Choroid plexus epithelial cell (primary cell): ENCODE measurements at places on chromosomes 12 and 14.

DNA sequence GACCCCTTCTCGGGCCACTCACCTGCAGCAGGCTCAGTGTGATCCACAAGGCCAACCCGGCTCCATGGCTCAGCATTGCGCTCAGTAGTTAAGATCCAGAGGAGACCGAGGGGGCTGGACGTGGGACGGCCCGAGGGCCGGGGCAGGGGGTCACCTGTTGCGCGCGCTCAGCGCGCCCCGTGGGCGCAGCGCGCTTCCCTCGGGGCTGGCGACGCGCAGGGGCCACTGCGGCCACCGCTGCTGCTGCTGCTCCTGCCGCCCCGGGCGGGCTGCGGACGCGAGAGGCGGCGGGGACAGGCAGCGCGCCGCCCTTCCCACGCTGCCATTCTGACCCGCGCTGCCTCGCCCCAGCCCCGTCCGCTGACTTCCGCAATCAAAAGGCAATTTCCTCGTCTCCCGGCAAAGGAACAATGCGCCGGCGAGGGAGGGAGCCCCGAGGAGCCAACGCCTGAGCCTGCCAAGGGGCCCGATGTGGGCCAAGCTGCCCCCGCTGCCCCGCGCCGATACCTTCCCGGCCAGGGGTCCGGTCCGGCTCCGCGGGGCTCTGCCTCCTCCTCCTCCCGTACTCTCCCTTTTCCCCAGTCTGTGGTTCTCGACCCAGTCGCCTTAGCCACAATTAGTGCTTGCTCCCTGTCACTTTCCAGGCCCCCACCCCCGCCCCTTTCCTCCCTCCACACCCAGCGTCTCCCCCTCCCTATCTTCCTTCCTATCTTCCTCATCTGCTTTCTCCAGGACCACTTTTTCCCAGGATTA lies 27.3 kb downstream of the PTPRB start:
- DNase-seq = no peak

DNA sequence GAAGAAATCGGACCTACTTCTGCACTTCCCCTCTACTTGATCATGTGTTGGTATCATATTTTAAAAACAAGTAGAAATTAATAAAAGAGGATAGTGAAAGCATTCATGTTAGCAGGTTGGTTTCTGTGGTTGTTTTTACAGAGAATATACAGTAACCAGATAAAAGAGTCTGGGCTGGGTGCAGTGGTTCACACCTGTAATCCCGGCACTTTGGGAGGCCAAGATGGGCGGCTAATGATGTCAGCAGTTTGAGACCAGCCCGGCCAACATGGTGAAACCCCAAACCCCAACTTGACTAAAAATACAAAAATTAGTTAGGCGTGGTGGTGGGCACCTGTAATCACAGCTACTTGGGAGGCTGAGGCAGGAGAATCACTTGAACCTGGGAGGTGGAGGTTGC lies 55.9 kb downstream of the LRP6 start:
- no peak for DNase-seq

- DNase-seq = peak; percentile 31
Observed at GRCh38 chr12:57096099-57096572, 7.2 kb downstream of the NAB2 start.

DNA sequence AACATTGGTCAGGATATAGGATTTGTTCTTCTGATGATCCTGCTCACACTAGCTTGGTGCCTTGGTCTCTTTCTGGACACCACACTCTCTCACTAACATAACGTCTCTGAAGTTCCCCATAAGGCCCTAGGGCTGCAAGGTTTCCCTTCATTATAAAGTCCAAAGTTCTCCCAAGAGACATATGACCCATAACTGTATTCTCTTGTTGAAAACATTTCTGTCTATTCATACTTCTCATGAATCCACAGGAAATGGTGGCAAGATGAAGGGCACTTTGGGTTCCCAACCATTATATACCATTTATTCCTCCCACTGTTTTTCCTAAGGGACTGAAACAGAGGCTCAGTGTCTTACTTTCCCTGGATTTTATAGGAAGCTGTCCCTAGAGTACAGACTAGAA lies 37.1 kb upstream of the KITLG start:
- no peak for DNase-seq

- peak; percentile 87 for DNase-seq
Observed at GRCh38 chr14:54881235-54881760, 21.3 kb downstream of the GCH1 start.

GRCh38 chr14:79515158-79515557 lies 696.1 kb downstream of the DIO2 start:
- peak; percentile 41 for DNase-seq

GRCh38 chr12:19572920-19573558 lies 133.7 kb downstream of the AEBP2 start:
- peak; percentile 82 for DNase-seq

DNA sequence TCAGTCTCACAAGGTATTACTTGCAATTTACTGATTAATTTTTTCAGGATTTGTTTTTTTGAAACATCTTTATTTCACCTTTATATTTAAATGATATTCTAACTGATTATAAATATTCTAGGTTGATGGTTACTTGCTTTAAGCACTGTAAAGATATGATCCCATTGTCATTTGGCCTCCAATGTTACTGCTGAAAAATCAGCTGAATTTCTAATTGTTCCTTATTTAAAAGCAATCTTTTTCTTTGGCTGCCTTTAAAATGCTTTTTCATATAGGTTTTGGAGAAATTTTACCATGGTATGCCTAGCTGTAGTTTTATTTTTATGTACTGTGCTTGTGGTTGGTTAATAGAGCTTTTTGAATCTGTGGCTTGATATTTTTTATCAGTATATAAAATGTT lies 275.6 kb upstream of the PPFIA2 start:
- DNase-seq = no peak

- DNase-seq = peak; percentile 40
Observed at GRCh38 chr14:61080591-61081010, 99.6 kb downstream of the SLC38A6 start.

GRCh38 chr12:9948606-9949296 lies 16.6 kb upstream of the CLEC2A start:
- no peak for DNase-seq

DNA sequence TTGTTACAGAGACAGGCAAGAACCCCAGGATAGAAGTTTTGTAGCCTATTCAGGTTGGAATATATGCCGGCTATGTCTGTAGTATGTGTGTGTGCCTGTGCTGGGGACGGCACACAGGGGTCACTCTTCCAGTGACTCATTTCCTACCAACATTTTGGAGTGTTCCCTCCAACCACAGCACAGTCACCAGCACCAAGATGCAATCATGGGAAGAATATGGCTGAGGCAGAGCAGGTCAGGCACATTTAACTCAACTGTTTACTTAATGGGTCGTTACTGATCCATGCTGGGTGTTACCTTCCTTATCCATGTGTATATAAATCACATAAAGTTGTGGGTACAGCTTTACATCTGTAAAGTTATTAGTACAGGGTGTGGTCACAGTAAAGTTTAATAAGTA lies 178.3 kb downstream of the PRKD1 start:
- peak; percentile 68 for DNase-seq

GRCh38 chr12:123229051-123229450 lies 3.9 kb downstream of the MPHOSPH9 start:
- DNase-seq = no peak

DNA sequence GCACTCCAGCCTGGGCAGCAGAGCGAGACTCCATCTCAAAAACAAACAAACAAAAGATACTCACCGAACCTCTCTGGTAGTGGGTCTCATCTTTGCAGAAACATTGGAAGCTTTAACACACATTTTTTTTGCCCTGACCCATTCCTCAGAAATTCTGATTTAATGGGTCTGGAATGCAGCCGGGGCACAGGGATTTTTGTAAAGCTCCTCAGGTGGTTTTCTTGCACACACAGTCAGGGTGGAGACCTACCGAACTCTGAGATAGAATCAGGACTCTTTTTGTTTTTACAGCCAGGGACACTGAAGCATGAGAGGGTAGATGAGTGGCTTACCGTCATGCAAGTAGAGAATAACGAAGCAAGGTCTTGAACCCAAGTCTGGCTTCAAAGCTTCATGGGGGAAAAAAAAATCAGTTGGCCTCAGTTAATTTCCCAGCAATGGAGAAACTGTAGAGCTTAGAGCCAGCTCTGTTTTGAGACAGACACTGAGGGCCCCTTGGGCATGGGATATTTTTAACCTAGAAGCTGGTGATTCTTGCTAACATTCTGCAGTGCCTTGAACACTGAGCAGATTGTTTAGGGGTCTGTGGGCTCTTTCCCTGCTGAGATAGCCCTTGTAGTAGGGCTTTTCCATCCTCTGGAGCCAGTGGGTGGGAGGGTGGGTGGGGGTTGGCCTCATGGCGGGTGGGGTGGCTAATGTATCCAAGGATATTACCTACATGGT lies 4.8 kb downstream of the RNU4-2 start:
- no peak for DNase-seq

- DNase-seq = no peak
Observed at GRCh38 chr12:95718006-95718431, 72.5 kb downstream of the NTN4 start.

GRCh38 chr12:55723516-55724225 lies 3.5 kb downstream of the RDH5 start:
- DNase-seq = no peak
